Esophagus squamous epithelium (tissue), 5 donors: ENCODE measurements at places on chromosomes 12 and 14. TPM values are rescaled to one million over a fixed set of nuclear protein-coding genes. Genes with fewer than 3 reads are reported as not detected.

GNG2 gene
- total RNA-seq: 5.4 TPM

DNA sequence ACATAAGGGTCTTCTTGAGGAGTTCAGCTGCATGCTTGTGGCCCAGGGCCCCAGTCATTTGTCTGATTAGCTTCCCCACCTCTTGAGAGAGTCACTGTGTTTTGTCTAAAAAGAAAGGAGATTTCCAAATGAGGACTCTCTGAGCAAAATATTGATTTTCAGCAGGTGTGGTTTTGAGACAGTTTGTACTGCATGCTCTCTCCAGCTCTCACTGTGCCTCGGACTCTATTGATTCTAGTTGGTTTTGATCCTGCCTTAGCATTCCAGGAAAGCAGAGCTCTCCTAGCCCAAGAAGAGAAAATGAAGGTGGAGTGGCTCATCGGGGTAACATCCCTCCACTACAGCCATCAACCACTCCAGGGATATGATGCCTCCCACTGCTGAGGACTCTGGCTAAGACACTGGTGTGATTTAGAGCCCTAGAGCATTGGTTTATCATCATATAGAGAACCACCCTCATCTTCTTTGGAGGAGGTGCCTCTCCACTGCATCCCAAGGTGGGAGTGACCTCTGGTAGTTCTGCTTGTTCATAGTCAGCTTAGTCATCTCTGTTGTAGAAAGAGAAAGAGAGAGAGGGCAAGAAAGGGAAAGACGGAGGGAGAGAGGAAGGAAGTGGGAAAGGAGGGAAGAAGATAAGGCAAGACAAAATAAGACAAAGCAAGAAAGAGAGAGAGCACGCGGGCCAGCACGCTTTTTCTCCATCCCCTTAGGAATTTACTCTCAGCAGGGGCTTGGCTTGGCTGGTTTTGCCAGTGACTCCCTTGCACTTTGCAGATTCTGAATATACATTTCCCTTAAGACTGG, 365.6 kb downstream of the DPF3 start:
- no peak for DNase-seq
- no peaks in the 10 kb centered on the region for H3K4me1 ChIP-seq
- H3K36me3 ChIP-seq: no peaks in the 10 kb centered on the region
- no peak overlapping the region for H3K4me3 ChIP-seq

DNA sequence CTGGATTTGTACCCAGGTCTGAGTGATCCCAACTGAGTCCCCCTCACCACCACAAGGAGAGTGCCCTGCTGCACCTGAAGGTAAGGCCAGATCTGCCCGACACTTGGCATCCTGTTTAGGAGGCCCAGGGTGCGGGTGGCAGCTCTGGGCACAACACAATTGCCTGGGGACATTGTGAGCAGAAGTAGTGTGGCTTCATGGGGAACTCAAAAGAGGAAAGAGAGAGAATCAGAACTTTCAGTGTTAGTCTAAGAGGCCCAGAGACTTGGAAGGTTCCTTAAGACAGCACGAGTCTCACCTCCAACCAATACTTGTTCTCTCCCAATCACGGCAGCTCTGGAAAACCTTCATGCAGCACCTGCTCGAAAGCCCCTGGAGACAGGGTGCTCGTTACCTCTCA, 6.6 kb upstream of the SLC8B1 start:
- no peaks in the 10 kb centered on the region for H3K27me3 ChIP-seq
- no peak for DNase-seq
- no peak overlapping the region for H3K4me3 ChIP-seq
- no peak overlapping the region for H3K27ac ChIP-seq

DNA sequence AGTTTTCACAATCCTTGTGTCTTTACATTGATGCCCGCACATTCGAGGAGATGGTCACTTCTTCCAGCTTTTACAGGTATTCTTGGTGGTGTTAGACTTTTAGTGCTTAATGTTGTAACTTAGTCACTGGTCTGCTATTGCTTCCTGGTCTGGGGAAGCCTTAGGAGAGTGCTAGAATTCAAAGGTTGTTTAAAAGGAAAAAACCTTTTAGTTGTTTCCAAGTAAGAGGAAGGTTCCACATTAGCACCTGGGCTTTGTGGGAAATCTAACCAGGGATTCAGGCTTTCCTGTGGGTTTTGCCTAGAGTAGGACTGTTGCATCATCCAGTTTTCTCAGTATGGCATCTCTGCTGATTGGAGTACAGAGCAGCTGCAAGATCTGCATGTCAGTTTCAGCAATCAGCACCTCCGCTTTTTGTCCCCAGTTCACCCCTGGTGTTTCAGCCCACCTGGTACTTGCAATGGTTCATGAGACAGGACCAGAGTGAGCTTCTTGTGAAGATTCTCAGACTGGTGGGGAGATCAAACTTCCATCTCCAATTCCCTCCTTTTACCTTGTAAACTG, 44.0 kb upstream of the PLBD1 start:
- no peaks in the 10 kb centered on the region for H3K27me3 ChIP-seq
- no peaks in the 10 kb centered on the region for H3K36me3 ChIP-seq

GRCh38 chr12:95830335-95831089, 28.2 kb upstream of the SNRPF start:
- H3K36me3 ChIP-seq: no peaks in the 10 kb centered on the region
- no peak overlapping the region for H3K4me3 ChIP-seq
- no peak overlapping the region for H3K27ac ChIP-seq

DNA sequence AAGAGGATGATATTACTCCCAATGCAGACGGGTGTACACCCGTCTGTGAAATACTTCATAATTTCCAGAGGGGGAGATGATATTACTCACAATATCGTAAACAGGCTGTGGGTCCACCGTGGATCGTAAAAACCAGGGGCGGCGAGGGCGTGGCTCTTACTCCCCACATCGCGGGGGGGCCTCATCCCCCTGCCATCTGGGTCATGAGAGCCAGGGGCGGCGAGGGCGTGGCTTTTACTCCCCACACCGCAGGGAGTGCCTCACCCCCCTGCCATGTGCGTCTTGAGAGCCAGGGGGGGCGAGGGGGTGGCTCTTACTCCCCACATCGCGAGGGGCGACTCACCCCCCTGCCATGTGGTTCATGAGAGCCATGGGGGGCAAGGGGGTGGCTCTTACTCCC, 86.2 kb upstream of the GNG2 start:
- no peak overlapping the region for H3K4me3 ChIP-seq
- H3K36me3 ChIP-seq: no peaks in the 10 kb centered on the region
- peaks cover 5% of the 10 kb centered on the region for H3K4me1 ChIP-seq

DNA sequence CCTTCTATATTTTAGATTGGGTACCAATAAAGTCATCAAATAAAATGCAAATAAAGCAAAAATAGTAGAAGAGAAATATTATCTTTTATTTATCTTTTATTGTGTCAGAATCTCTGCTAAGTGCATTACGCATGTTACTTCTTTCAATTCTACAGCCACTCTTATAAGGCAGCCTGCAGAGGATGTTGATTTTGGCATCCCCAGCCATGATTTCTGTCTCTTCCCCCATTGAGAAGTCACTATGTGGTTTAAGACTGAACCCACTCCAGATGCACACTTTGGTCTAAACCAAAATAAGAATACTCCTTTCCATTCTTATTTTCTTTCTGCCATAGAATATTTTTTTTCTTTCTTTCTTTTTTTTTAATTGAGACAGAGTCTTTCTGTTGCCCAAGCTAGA, 56.0 kb upstream of the ACSS3 start:
- H3K27me3 ChIP-seq: no peaks in the 10 kb centered on the region
- no peak for DNase-seq
- H3K36me3 ChIP-seq: no peaks in the 10 kb centered on the region
- no peak overlapping the region for H3K4me3 ChIP-seq
- H3K27ac ChIP-seq: no peak overlapping the region

DNA sequence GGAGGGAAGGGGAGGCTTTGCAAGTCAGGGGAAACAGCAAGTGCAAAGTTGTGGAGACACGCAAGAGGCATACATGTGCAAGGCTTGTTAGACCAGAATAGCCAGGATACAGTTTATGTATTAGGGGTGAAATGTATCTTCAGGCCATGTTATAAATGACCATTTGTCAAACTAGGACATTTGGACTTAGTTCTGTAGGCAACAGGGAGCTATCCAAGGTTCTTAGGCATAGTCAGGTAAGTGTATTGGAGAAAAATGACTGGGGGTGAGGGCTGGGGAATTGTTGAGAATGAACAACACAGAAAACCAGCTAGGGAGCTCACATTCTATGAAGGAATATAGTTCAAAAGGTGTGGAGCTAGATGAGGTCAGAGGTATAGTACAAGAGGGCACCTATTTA, 42.5 kb downstream of the TPH2 start:
- H3K27ac ChIP-seq: no peak overlapping the region
- no peaks in the 10 kb centered on the region for H3K36me3 ChIP-seq
- no peak overlapping the region for H3K4me3 ChIP-seq
- no peak for DNase-seq
- no peaks in the 10 kb centered on the region for H3K27me3 ChIP-seq

GRCh38 chr12:100698518-100698917, 96.1 kb upstream of the ANO4 start:
- H3K27me3 ChIP-seq: no peaks in the 10 kb centered on the region
- DNase-seq: no peak
- H3K4me1 ChIP-seq: no peaks in the 10 kb centered on the region

- DNase-seq: no peak
- H3K36me3 ChIP-seq: peaks cover 21% of the 10 kb centered on the region
- no peak overlapping the region for H3K27ac ChIP-seq
- no peaks in the 10 kb centered on the region for H3K27me3 ChIP-seq
Observed at GRCh38 chr12:123754041-123754772, 7.9 kb upstream of the DNAH10 start.

- H3K27ac ChIP-seq: peak overlapping the region; percentile 76
- H3K27me3 ChIP-seq: no peaks in the 10 kb centered on the region
- no peak for DNase-seq
- peak overlapping the region; percentile 15 for H3K4me3 ChIP-seq
Observed at GRCh38 chr14:102986810-102987579, 64.5 kb downstream of the AMN start.

DNA sequence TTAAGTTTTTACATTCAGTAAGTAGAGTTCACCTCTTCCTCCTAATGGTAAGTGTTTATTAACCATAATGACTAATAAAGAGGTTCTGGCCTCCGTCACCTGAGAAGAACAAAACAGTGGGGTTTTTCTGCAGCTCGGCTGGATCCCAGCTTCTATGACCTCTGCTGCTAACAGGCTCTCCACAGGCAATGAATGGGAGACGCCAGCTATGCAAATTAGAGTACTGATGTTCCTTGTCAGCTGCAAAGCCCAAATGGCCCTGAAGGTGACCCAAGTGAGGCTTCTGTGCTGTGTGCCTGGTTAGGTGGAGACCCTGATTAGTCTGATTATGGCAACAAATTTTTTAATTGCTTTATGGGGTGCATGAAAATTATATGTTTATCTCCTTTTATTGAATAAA, 218.1 kb downstream of the APAF1 start:
- DNase-seq: no peak
- H3K27ac ChIP-seq: no peak overlapping the region
- H3K4me1 ChIP-seq: no peaks in the 10 kb centered on the region
- H3K4me3 ChIP-seq: no peak overlapping the region

DNA sequence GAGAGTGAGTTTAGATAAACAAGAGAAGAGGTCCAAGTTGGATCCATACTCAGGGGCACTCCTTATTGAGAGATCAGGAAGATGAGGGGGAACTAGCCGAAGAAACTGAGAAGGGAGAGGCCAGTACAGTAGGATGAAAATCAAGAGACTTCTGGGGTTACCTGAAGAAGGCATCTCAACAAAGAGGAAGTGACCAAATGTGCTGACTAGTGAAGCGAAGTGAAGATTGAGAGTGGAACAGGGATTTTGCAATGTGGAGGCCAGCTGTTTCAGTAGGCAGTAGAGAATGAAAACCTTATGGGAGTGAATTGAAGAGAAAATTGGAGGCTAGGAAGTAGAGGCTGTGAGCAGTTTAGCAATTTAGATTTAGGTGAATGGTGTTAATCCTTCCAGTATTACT, 153.0 kb downstream of the SYNE2 start:
- no peak for DNase-seq
- no peaks in the 10 kb centered on the region for H3K27me3 ChIP-seq
- no peak overlapping the region for H3K27ac ChIP-seq
- H3K4me3 ChIP-seq: no peak overlapping the region
- H3K4me1 ChIP-seq: no peaks in the 10 kb centered on the region
- peaks cover 19% of the 10 kb centered on the region for H3K36me3 ChIP-seq
